DMS153 (cell line): ENCODE measurements at places on chromosomes 7 and 10.

DNA sequence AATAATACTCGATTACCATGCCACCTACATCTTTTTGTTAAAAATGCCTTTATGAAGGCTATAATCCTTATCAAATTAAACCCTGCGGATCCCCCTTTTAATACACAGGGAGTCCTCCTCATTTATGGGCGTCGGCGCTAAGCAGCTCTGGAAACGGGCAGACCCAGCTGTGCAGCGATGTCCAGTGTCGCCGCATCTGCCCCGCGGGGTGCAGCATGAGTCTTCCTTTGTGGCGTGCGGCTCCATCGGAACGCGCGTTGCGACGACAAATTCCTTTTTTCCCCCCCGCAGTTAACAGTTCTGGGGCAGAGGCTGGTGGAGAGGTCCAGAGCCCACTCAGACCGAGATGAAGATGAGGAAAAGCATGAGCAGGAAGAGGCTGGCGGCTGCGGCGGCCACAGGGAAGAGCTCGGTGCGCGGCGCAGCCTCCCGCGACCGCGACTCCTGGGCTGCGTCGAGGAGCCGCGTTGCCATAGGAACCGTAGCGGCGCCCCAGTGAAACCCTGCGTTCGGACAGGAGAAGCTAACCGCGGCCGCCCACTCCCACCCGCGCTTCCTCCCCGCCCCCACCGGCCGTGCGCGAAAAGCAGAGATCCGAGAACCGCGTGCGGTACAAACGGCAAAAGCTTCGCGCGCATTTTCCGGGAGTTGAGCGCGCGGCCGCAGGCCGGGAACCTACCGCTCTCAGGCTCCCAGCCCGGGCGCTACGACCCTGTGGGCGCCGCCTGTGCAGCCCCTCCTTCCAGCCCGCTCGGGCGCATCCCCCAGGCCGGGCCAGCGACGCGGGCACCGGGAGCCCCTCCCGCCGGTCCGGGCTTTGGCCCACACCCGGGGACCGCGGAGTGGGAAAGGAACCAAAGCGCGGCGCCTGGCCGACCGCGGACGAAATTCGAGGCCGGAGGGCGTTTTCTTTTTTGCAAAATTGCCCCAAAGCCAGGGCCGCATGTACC, 130.6 kb downstream of the SPAG6 start:
- no peak for DNase-seq

DNA sequence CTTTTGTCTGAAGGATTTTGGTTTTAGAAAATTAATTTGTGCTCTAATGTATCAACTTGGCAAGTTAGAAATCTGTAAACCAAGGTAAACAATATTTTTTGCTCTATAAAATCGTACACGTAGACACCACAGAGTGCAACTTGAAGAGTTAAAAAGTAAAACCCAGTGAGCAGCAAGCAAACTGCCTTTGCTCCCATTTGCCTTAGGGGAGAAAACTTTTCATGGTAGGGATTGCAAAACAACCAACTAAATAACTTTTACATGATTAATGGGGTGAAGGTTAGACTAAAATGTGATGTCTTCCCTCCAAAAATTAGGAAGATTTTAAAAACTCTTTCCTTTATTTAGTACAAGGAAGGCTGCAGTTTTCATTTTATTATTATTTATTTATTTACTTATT, 224.2 kb upstream of the LYZL1 start:
- no peak for DNase-seq

DNA sequence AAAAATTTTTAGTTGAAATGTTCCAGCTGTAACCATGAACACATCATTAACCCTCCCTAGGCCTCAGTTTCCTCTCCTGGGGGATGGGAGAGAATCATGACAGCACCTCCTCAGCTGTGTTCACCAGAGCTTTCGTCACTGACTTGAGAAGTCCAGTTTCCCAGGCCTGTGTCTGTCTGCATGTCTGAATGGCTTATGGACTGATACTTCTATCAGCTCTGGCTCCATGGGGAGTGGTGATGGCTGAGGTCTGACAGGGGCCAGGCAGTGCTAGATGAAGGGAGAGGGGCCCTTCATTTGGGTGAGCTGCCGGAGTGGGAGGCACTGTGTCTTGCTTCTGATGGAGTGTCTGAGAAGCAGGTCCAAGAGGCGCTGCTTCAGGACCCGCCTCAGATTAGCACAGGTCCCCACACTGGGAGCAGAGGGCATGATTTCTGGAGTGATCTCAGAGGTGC, 192.9 kb downstream of the PTPN20 start:
- no peak for DNase-seq

GRCh38 chr10:14483417-14483816, 152.7 kb upstream of the FRMD4A start:
- DNase-seq, result no peak

DNA sequence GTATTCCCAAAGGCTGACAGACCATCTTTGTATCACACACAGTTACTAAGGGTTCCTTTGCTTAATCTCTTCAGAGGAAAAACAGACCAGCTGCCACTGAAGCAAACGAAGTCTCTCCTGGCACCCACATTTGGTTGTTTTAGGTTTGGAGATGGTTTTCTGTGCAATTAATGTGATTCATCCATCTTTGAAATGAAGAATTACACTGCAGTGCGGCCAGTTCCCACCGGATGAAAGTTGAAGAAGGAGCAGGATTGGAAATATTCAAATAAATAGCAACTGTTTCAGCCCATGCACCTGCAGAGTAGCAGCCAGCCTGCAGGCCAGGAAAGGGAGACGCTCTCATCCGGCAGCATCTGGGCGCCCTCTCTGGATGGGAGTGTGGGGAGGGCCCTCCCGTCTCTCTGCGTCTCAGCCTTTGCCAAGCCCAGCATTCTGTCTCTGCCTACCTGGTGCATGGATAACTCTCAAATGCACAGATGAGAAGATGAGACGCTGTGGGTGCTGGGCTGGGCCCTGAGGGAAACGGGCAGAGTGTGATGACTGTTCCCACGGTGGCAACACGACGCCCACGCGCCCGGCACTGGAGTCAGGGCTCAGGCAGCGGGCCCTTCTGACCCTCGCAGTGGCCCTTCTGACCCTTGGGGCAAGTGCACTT, 214.0 kb downstream of the PTPRN2 start:
- no peak for DNase-seq

GRCh38 chr10:93277360-93277759, 203.7 kb downstream of the CYP26A1 start:
- DNase-seq, result no peak

GRCh38 chr10:96794836-96795733, 37.0 kb upstream of the LCOR start:
- DNase-seq, result no peak

DNA sequence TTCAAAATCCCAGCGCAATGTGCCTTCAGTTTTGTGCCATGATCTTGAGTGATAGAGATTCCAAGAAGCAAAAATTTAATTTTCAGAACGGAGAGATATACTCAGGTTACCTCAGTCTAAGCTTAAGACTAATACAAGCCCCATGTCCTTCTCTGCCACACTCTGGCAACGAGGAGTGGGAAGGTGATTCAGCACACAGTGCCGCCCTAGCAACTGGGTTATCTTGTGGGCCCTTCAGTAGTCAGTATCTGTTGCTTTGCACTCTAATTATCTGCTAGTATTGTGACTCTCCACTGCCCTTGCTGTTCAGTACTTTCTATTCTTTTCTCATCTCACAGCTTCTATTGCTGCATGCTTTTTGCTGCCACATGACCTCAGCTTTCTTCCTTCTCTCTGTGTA, 39.2 kb upstream of the MKLN1 start:
- no peak for DNase-seq

GRCh38 chr10:13526948-13527863, 1.6 kb downstream of the BEND7 start:
- no peak for DNase-seq

GRCh38 chr7:157291404-157292080, 45.3 kb upstream of the DNAJB6 start:
- no peak for DNase-seq

DNA sequence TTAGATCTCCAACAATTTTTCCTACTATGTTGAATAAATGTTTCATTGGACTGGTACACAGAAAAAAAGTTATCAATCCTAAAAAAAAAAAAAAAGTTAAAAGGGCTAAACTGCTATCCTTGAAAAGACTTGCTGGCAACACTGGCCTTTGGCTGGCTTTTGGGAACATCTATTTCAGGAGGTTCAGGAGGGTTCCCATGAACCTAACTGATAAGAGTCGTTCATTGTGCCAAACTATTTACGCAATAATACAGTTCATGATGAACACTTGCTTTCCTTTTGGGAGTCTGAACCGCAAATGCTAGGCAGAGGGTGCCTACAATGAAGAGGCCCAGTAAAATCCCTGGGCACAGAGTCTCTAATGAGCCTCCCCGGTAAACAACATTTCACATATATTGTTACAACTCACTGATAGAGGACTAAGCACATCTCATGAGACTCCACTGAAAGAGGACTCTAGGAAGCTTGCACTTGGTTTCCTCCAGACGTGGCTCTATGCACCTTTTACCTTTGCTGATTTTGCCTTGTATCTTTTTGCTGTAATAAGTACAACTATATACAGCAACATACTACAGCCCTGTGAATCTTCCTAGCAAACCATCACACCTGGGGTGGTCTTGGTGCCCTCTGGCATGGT, 45.0 kb downstream of the ZFAND4 start:
- DNase-seq, result no peak

GRCh38 chr10:104895981-104896380, 254.9 kb downstream of the SORCS3 start:
- no peak for DNase-seq
